ENCODE measurements at places on chromosomes 16 and 17. TPM values are rescaled to one million over a fixed set of nuclear protein-coding genes. Genes with fewer than 3 reads are reported as not detected.

PABPN1L gene
- not detected for polyA plus RNA-seq

PEMT gene
- 35.7 TPM for polyA plus RNA-seq

KRT39 gene
- not detected for polyA plus RNA-seq

HBA2 gene
- polyA plus RNA-seq, result 873 TPM

- DNase-seq, result no peak
These were observed 28.4 kb downstream of the BAIAP2 start for GRCh38 chr17:81063106-81064093.

DNA sequence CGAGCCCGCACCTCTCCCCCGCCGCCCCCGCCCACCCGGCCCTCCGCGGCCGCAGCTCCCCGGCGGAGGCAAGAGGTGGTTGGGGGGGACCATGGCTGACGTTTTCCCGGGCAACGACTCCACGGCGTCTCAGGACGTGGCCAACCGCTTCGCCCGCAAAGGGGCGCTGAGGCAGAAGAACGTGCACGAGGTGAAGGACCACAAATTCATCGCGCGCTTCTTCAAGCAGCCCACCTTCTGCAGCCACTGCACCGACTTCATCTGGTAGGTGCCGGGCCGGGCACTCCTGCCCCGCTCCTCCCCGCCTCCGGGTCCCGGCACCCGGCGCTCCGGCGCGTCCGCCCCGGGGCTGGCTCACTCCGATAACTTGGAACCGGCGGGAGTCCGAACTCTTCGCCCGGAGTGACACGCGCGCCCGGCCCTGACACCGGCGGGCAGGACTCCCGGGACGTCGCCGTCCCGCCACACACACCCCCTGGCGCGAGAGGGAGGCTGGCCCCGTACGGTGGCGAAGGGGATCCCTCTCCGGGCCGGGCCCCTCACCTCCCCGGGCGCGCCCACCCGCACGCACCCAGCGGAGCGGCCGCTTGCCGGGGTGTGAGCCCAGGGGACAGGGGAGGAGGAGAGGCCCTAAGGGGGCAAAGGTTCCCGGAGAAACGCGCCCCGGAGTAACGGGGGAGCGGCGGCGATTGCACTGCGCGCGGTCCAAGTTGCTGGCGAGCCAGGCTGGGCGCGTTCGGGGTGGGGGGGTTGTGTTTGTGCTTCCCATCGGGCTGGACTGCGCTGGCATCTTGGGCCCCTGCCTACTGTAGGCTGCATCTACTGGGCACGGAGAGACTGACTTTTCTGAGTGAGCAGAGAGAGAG, 581 bp downstream of the PRKCA start:
- no peak for DNase-seq

GRCh38 chr17:10879190-10879836, 41.4 kb upstream of the PIRT start:
- DNase-seq, result no peak

DNA sequence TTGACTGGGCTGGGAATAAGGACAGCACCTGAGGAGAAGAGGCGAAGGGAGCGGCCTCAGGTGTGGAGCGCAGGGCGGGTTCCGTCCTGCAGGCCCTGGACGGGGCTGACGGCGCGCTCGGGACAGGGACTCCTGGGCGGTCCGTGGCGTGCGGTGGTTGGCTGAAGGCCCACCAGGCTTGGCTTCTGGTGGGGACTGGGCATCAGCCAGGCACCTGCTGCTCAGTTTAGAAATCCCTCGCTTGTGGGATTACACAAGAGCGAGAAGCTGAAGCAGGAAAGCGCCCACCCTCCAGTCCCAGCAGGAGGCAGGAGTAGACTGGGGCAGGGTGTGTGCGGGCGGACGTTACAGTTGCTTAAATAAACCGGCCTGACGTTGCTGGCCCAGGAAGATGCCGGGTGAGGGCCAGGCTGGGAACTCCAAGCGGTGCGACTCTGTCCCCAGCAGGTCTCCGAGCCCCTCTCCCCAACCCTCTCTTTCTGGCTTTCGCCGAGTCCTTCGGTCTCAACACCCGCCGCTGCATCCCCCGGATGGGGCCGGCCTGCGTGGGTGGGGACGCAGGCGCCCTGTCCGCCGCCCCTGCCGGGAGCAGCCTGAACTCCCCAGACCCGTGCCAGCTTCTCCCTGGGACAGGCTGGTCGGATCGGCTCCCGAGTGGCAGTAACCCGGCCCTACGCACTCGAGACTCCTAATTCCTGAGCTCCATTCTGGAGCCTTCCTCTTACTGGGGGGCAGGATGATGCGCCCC, 639 bp downstream of the MIF4GD start:
- DNase-seq, result peak; percentile 66
